ENCODE measurements at places on chromosomes 12 and 14. TPM values are rescaled to one million over a fixed set of nuclear protein-coding genes. Genes with fewer than 3 reads are reported as not detected.

PRKD1 gene
- total RNA-seq, result 12.2 TPM

NRXN3 gene
- total RNA-seq, result 14.9 TPM

KRT73 gene
- total RNA-seq, result not detected

ALG10 gene
- total RNA-seq, result 4.7 TPM

IAPP gene
- not detected for total RNA-seq

TMEM19 gene
- 10.4 TPM for total RNA-seq

PHETA1 gene
- total RNA-seq, result 9.1 TPM

KCNK13 gene
- total RNA-seq, result 1.2 TPM

ERGIC2 gene
- 57.7 TPM for total RNA-seq

PPP2R3C gene
- 22.0 TPM for total RNA-seq

CERS5 gene
- 33.8 TPM for total RNA-seq

LRIG3 gene
- total RNA-seq, result 24.6 TPM

VAMP1 gene
- total RNA-seq, result 25.1 TPM

DNA sequence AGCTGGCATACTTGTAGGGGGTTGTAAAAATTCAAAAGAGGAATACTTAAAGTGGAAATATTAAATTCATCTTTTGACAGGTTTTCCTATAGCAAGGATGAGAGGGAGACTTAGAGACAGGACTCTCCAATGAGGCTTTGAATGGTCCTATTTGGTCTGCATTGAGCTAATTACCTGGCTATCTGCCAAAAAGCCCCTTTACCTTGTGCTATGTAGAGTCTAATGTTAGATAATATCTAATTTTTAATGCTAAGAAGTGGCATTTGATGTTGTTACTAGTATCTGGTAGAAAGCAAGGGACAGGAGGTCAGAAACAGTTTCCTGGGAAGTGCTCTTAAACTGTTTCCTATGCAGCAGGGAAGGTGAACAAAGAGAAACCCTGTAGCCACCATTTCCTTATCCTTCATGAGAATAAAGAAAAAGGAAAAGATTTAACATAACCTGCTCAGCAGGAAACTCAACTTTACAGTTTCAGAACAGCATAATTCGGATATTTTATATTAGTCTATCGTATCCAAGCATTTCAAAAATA is 550.0 kb downstream of the SOX5 start:
- DNase-seq, result no peak

GRCh38 chr14:99009871-99010270 is 262.1 kb downstream of the BCL11B start:
- no peak for DNase-seq

GRCh38 chr14:37889087-37889486 is 293.7 kb downstream of the TTC6 start:
- DNase-seq, result no peak

GRCh38 chr12:116544656-116545055 is 14.5 kb upstream of the MAP1LC3B2 start:
- no peak for DNase-seq

- peak; percentile 68 for DNase-seq
These were observed 634 bp downstream of the MED13L start for GRCh38 chr12:116276652-116277466.

DNA sequence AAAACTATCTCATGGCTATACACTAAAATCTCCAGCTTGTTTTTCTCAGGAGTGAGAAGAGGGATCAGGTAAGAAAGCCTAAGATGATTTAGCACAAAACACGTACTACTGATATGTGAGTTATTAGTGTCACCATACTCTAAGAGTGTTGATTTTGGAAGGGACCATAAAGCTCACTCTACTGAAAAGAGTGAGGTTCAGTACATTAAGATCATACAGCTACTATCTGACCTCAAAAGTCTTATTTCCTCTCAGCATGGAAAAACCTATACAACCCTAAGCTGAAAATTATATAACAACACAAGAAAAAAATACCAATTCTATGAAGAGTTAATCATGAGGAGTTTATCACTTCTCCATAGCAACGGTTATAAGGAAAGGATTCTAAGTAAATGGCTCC is 19.5 kb downstream of the SNW1 start:
- no peak for DNase-seq

- DNase-seq, result no peak
These were observed 29.0 kb upstream of the NINJ2 start for GRCh38 chr12:692274-692673.

GRCh38 chr14:48814562-48814961 is 771.6 kb downstream of the RPS29 start:
- no peak for DNase-seq

DNA sequence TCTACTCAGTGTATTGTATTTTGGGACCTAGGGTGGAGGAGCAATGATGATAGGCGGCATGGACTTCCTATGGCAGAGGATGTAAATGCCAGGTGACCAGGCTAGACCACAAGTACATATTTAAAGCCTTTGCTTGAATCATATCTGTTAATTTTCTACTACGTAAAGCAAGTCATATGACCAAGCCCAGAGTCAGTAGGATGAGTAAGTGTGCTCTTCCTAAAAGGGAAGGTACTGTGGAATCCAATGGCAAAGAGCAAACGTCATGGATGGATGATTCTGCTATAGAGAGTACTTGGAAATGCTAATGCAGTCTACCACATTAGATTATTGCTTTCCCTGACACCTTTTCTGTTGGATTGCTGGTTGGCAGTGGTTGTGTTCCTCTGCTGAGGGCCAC is 16.8 kb downstream of the GPATCH2L start:
- DNase-seq, result no peak

DNA sequence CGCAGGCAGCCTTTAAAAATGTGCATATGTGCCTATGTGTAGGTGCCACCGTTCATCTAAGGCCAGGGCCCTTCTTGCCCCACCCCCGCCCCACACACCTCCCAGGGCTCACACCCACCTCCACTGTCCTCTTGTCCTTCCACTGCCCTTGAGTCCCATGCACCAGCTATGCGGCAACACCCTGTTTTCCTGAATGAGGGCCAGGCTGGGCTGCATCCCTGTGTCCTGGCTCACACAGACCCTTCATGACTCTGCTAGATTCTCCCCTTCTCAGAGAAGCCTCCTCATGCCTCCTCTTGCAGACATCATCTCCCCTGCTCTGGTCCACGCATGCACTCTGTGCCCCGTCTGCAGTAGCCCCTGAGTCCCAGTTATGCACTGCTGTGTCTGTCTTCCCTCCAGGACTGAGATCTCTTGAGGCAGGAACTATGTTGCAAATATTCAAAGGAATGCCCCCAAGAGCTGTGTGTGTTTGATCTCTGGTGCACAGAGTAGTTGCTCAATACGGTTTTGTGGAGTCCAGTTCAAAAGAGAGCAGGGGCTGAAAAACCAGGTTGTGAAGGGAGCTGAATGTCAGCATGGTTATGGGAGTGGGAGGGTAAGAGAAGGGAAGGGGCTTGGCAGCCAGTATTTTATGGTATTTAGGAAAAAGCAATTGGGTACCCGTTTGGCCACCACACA is 47.3 kb upstream of the ESRRB start:
- no peak for DNase-seq

- DNase-seq, result no peak
These were observed 10.9 kb downstream of the TCHP start for GRCh38 chr12:109910969-109911348.

DNA sequence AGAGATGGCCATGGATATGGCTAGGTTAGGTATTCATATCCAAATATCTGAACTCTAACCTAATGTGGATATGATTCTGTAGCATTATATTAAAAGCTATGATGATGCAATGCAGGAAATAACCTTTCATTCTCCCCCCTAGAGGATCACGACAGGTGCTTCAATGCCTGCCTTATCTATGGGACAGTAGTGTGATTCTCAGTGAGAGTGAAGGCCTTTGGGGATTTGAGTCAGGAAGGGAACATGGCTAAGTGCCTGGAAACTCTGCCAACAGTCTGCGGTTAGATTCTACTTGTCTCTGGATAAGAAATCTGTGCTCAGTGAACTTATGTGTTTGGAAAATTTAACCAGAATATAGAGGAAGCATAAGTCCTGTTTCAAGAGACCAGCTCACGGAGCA is 81.8 kb downstream of the SLC38A1 start:
- no peak for DNase-seq

- no peak for DNase-seq
These were observed 1027.2 kb upstream of the TMEM132C start for GRCh38 chr12:127239781-127240180.

- DNase-seq, result no peak
These were observed 94.5 kb downstream of the PLXNC1 start for GRCh38 chr12:94242901-94243300.

GRCh38 chr14:88322504-88323085 is 474 bp downstream of the KCNK10 start:
- DNase-seq, result peak; percentile 30

- no peak for DNase-seq
These were observed 74.6 kb downstream of the KITLG start for GRCh38 chr12:88505696-88506095.

GRCh38 chr12:82963956-82964355 is 277.2 kb downstream of the TMTC2 start:
- DNase-seq, result no peak

GRCh38 chr14:85535991-85536832 is 6.3 kb downstream of the FLRT2 start:
- DNase-seq, result no peak

GRCh38 chr12:27207615-27208413 is 36.3 kb upstream of the STK38L start:
- no peak for DNase-seq

GRCh38 chr14:37150414-37150813 is 22.0 kb downstream of the SLC25A21 start:
- DNase-seq, result no peak

DNA sequence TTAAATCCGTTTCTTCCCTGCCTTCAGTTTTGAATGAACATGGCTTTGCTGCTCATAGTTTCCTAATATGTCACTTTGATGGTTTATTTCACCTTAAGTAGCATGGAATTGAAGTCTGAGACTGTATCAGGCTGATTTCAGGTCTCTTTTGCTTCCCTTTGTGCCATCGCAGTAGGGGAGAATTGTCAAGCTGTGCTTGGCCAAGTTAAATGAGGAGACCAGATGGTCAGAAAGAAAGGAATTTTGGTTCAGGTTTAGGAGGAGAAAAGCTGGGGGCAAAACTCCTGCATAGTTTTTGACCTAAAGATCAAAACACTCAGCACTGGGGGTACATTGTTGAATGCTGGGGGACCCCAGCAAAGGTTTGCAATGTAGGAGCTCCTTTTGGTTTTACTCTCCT is 398.4 kb downstream of the NUAK1 start:
- DNase-seq, result no peak

DNA sequence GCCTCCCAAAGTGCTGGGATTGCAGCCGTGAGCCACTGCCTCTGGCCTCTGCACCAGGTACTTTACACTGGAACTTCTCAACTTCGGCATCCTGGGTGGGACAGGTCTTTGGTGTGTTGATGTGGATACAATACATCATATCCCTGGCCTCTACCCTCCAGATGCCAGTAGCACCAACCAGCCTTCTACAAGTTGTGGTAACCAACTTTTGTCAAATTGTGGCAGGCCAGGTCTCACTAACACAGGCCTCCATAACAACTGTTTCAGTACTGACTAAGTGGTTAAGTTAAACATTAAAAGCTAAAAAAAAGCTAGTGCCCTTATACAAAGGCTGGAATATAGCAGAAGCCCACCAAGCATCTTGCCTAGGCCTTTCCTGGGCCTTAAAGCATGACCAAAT is 232.9 kb downstream of the PCNX1 start:
- DNase-seq, result no peak

DNA sequence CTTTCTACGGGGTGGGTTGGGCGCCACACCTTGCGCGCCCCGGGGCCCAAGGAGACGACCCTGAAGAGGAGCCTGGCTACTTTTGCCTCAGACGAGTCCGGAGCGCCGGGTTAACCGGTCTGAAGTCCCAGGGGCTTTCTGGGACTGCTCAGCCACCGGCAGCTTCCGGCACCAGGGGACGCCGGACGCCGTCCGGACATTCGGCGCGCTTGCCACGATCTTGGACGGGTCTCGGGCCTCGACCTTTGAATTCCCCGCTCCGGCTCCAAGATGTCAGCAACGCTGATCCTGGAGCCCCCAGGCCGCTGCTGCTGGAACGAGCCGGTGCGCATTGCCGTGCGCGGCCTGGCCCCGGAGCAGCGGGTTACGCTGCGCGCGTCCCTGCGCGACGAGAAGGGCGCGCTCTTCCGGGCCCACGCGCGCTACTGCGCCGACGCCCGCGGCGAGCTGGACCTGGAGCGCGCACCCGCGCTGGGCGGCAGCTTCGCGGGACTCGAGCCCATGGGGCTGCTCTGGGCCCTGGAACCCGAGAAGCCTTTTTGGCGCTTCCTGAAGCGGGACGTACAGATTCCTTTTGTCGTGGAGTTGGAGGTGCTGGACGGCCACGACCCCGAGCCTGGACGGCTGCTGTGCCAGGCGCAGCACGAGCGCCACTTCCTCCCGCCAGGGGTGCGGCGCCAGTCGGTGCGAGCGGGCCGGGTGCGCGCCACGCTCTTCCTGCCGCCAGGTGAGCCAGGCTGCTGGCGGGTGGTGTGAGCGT is at the start of gene ACOT4:
Gene ACOT4, plus strand, starts transcription at position 184 of the 760 bp plus-strand sequence. Its CDS starts 87 bp downstream, at position 271.
- DNase-seq, result peak; percentile 23

- DNase-seq, result peak; percentile 72
These were observed 21.9 kb upstream of the ADIPOR2 start for GRCh38 chr12:1668833-1669543.

GRCh38 chr12:130253866-130254265 is 83.8 kb upstream of the PIWIL1 start:
- DNase-seq, result no peak

- no peak for DNase-seq
These were observed 194.7 kb upstream of the FBXO33 start for GRCh38 chr14:39626589-39627576.

- DNase-seq, result no peak
These were observed 2.3 kb downstream of the ZNF410 start for GRCh38 chr14:73888971-73889370.

DNA sequence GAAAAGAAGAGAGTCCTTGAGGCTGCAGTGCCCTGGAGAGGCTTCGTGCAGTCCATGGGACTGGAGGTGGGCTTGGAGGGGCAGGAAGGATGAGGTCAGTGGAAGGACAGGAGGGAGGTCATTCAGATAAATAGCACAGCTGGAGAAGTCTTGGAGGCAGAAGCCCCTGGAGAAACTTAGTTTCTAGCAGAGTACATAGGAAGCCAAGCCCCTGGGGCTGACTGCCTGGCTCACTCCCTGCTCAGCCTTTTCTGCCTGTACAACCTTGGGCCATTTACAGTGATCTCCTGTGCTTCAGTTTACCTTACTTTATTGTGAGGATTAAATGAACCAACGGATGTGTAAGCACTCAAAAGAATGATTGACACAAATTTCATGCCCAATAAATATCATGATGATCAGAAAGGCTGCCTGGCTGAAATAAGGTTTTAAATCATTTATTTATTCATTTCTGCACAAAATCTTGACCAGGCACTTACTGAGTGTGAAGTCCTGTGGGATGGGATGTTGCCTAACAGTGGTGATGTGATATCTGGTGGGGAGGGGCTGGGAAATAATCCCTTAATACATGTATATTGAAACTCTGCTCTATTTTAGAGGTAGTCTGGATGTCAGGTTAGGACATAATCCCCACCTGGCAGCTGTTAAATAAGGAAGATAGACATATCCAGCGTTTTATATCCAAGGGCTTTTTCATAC is 54.3 kb downstream of the PLEKHG7 start:
- DNase-seq, result no peak

DNA sequence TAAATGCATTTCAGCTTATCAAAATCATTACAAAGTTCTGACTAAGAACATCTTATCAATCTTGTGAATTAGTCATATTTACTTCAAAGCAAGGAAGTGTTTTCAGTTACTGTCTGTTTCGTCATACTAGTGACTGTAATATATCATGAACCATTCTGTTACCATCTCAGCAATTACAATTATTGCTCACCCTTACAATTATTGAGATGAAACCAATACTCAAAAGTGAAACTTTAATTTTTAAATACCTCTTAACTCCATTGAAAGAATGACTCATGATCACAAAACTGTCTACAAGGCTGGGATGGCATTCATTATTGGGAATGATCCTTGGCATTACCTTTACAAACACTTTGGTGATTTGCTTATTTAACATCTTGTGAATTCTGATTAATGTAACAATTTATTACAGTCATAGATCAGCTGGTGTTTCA is 90.3 kb downstream of the RPS6KA5 start:
- no peak for DNase-seq

All from upper lobe of left lung (tissue), 6 donors.